ENCODE measurements at places on chromosomes 12 and 14. TPM values are rescaled to one million over a fixed set of nuclear protein-coding genes. Genes with fewer than 3 reads are reported as not detected.

- DNase-seq, result no peak
These were observed 62.5 kb upstream of the DUSP6 start for GRCh38 chr12:89414851-89415250.

- DNase-seq, result no peak
These were observed 22.4 kb upstream of the SERPINA6 start for GRCh38 chr14:94345344-94346064.

- DNase-seq, result no peak
These were observed 2.0 kb upstream of the C1QL4 start for GRCh38 chr12:49338830-49339463.

- no peak for DNase-seq
These were observed 417.3 kb downstream of the SNAPC1 start for GRCh38 chr14:62179367-62180018.

The ANG gene
- 24.4 TPM for total RNA-seq

The TMEM63C gene
- total RNA-seq, result 0.13 TPM

The RPS6KL1 gene
- 1.3 TPM for total RNA-seq
